A549 (cell line): ENCODE measurements at places on chromosomes 2 and 18.

DNA sequence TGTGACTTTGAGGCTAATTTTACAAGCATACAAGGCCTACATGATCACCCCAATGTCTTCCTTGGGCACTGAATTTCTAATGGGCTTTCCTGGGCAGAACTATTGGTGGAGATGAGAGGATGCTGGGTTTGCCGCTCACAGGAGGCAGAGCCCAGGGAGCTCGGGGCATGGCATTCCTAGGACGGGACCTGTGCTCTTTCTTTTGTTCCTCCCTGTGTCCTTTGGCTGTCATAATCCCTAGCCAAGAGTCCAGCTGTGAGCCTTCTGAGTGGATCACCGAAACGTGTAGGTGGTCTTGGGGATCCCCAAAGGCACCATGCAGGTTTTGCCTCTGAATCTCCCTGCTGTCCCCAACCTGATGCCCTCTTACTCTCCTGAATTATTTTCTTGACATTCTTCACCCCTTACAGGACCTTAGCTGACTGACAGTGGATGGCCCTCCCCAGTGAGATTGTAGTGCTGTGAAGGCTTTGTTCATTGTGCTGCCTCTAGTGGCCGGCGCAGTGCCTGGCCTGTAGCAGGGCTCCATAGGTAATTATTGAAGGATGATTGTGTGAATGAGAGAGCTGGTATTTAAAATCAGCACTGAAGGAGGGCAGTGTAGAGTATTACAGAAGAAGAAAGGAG is 221.9 kb downstream of the ZNF407 start:
- DNase-seq: peak; percentile 14

- DNase-seq: no peak
Measured at GRCh38 chr2:148643421-148643820, 1.1 kb upstream of the EPC2 start.

DNA sequence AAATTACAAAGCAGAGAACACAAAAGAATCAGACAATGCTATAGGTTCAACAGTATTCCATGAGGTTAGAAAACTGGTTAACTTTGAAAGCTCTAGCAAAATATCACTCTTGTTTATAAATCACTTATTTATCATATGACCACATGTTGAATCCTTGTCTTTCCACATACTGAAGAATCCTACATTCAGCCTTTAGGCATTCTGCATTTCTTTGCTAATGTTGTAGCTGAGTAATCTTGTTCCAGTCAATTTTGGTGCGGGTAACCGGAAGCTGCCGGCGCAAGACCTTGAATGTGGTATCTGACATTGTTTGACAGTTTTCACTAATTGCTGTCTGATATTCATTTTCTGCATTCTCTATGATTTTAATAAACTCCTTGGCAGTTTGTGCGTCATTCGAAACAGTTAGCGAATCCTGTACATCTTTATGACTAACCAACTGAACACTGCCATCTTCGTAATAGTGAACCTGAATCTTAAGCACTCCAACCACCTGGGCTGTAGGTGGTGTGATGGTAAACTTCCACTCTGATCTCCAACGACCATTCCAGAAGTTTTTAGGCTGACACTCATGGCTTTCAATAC is 154.1 kb downstream of the BAZ2B start:
- no peak for DNase-seq

DNA sequence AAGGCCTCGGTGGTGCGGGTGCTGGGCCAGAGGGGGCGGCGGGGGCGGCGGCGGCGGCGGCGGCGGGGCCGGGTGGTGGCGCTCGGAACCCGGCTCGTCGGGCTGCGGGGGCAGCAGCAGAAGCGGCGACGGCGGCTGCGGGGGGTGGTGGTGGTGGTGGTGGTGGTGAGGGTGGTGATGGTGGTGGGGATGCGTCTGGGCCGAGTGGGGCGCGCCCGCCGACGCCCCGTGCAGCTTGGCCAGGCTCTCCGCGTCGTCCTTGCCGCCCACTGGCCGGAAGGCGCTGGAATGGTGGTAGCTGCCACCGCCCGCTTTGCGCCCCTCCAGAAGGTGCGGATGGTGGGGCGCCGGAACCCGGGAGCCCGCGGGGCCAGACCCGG is 4.4 kb downstream of the SKOR2 start:
- no peak for DNase-seq

DNA sequence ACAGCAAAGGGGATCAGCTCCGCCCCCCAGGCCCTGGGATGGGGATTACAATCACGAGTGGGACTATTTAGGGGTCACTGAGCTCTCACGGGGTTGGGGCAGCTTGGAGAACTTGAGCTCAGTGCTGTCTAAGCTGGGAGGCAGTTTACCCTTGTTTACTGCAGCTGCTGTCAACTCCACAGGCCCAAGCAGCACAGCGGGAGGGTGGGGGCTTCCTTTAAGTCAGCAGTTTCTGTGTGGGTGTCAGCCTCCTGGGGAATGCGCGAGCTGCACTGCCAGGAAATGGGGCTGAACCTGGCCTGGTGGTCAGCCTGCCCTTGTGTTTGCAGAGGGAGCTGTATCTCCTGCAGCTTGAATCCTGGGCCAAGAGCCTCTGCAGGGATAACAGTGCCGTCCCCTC is 29.8 kb downstream of the TOGARAM2 start:
- DNase-seq: no peak

- no peak for DNase-seq
Measured at GRCh38 chr18:58599106-58599505, 29.8 kb downstream of the ALPK2 start.

DNA sequence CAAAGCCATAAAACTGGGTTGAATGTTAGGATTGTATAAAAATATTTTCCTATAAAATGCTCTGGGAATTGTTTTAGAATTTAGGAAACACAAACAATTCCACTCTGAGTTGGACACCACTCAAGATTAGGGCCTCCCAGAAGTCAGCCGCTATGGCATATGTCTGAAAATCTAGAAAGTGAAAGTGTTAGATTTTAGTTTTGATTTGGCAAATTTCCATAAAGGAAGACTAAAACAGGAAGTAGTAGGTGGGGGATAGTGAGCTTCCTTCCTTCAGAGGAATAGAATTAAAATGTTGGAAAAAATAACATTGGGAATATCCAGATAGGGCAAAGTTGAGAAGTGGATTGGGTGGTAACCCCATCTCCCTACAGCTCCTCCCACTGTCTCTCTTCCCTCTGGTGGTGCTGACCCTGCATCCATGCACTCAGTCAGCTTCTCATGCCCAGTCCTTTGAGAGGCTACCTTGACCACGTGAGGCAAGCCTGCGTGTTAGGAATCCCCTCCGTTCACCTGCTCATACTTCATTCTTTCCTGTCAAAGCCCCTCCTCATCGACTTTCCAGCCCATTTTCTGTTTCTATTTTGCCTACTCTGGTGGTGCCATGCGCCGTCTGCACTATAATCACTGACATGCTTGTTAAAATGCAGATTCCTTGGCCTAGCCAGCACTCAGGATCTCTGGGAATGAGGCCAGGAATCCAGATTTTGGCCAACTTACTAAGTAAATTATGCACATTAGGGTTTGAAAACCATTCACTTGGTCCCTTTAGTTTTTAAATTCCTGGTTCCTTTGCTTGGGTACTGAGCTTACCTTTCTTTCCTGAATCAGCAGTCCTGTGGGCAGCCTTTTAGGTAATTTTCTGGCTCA is 83.5 kb downstream of the POLE4 start:
- no peak for DNase-seq

- no peak for DNase-seq
Measured at GRCh38 chr18:7601936-7602335, 34.8 kb downstream of the PTPRM start.

DNA sequence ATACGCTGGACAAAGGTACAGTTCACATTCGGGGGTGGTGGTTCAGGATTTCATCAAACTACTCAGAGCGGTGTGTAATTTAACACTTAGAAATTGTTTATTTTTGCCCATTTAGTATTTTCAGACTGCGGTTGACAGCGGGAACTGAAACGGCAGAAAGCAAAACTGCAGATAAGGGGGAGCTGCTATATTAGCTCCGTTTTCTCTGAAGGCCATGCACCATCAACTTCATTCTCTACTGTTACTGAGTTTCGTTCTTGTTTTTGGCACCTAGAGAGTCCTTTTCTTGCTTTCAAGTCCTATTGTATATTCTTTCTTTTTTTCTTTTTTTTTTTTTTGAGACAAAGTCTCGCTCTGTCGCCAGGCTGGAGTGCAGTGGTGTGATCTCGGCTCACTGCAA is 121.5 kb upstream of the SP3 start:
- DNase-seq: no peak

GRCh38 chr2:120174963-120175581 is 48.1 kb downstream of the TMEM185B start:
- DNase-seq: peak; percentile 26

GRCh38 chr2:128062571-128062970 is 28.4 kb upstream of the UGGT1 start:
- DNase-seq: no peak

- DNase-seq: no peak
Measured at GRCh38 chr2:29139152-29139551, 23.9 kb downstream of the CLIP4 start.

GRCh38 chr18:47501946-47502345 is 250.5 kb upstream of the SKOR2 start:
- DNase-seq: no peak
